ENCODE measurements at places on chromosomes 16 and 17.

DNA sequence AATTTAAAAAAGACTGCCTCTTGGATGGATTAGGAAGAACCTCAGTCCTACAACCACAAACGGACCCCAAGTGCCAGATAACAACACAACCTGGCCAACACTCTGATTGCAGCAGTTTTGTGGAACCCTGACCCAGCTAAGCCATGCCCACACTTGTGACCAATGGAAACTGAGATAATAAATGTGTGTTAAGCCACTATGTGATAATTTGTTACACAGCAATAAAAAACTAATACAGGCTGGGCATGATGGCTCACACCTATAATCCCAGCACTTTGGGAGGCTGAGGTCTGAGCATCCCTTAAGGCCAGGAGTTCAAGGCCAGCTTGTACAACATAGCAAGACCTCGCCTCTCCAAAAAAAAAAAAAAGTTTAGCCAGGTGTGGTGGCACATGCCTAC is 127.5 kb downstream of the BRIP1 start:
- DNase-seq = no peak

GRCh38 chr16:67661101-67661761 is 471 bp downstream of the PARD6A start:
- no peak for DNase-seq

DNA sequence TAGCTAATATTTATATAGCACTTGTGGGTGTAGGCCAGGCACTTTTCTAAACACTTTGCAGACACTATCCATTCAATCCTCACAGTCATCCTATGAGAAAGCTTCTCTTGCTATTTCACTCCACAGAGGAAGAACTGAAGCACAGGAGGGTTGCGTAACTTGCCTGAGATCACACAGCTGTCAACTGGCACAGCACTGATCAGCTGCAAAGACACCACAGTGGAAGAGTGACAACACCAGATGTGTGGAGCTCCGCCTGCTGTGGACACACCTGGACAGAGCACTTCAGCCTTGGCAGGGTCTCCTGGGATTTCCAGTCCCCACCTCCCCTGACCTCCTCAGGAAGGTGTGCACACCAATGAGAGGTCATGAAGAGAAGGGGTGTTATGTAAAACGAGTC is 13.3 kb upstream of the CNEP1R1 start:
- no peak for DNase-seq

DNA sequence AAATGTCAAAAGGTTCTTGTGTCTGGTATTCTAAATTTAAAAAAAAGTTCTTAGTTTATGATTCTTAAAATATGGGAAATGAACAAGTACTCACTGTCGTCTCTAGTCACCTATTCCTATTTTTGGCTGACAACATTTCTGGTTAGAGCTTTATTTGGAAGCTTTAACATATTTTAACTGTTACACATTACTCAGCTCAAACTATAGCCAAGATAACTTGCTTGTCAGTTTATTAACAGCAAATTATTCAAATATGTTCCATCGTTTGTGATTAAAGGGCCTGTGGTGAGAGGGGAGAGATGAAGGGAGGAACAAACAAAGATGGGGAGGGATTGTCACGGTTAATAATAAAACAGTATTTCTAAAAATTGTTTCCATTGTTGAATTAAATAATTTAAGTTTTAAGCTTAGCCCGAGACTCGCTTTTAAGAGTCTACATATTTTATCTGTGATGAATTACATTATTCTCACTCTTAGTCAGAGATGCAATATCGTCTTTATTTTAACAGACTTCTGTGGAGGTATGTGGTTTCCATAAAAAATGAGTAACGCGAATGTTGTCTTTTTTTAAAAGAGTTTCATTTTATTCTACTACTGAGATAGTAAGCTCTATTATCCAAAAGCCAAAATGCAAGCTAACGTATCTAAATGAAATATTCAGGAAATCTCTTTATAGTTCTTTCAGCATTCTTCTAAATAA is 321.9 kb upstream of the PMFBP1 start:
- DNase-seq = no peak

GRCh38 chr17:72511242-72511641 is 390.4 kb downstream of the SOX9 start:
- DNase-seq = no peak

- DNase-seq = no peak
These were observed 16.1 kb upstream of the UBTF start for GRCh38 chr17:44235583-44235936.

DNA sequence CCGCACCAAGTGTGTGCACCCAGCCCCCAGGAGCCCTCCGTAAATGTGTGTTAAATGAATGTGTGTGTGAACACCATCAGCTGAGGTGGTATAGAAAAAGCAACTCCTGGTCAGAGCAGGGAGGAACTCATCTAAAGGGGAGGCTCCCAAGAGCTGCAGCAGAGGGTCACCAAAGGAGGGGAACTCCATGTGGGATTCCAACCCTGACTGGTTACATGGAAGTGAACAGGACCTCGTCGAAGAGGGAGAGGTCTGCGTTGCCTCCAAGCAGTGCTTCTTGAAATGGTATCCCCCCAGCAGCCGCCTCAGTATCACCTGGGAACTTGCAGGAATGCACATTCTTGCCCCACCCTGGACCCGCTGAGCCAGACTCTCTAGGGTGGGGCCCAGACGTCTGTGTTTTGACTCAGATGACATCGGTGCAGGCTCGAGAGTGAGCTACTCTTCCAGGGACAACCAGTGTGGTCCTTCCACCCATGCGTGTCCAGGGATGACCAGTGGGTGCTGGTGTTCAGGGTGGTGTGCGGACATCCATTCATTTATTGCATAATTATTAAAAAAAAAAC is 30.8 kb downstream of the ADCY9 start:
- DNase-seq = no peak

DNA sequence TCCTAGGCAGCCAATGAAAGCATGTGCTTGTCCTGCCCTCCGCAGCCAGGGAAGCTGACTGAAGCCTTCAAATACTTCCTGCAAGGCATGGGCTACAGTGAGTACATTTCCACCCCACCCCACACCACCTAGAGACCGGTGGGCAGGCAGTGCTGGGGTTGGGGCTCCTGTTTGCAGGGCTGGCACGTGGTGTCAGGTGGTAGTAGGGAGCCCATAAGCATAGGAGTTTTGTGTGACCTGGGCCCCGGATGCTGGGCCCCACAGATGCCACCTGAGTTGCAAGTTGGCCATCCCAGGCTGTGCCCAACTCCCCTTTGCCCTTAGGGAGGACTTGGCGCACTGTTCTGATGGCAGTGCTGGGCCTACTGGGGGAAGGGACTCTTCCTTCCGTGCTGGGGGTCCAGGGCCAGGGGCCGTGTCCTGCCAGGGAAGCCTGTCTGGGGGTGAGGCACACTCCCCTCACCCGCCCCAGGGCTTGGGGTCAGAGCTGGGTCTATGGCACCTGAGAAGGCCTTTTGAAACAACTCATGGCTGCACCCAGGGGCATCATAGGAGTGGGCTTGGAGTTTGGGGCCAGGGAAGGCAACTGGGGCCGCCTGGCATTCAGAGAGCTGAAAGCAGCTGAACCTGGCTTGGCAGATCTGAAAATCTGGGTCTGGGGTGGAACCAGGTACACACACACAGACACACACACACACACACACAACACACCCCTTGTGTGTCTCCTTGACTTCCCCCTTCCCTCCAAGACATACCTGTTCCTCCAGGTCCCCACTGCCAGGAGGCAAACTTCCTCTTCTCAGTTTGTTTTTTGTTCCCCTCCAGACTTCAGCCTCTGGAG is 5.8 kb upstream of the SETD6 start:
- no peak for DNase-seq

DNA sequence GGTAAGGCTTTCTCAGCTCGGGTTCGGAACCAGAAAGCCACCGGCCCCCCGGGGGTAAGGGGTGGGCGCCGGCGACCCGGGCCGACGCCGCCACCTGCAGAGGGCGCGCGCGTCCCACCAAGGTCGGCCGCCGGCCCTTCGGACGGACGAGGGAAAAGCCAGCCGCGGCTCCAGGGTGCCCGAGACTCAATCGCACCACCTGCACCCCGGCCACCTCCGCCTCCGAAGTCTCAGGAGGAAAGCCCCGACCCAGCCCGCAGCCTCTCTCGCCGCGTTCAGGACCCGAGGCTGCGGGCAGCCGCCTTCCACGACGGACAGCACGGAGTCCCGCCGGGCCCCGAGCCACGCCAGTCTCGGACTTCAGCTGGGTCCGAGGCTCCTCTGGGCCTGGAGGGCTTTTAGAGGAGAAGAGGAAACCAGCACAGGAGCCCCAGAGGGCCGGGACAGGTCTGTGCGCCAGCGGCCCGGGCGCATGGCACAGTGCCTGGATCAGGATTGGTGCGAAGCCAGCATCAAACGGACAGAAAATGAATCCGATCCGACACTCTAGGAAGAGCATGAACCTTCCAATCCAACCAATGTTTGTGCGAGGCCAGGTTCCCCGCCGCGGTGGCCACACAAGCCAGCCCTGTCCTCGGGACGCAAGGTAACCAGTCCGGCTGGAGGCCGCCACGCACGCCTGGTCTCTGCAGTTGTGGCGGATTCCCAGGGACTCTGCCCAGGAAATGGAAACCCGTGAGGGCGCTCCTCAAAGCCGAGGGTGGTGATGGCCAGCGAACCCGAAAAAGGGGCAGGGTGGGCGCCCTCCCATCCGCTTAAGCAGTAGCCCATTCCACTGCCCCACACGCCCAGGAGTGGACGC is 6.7 kb downstream of the CBX8 start:
- no peak for DNase-seq

DNA sequence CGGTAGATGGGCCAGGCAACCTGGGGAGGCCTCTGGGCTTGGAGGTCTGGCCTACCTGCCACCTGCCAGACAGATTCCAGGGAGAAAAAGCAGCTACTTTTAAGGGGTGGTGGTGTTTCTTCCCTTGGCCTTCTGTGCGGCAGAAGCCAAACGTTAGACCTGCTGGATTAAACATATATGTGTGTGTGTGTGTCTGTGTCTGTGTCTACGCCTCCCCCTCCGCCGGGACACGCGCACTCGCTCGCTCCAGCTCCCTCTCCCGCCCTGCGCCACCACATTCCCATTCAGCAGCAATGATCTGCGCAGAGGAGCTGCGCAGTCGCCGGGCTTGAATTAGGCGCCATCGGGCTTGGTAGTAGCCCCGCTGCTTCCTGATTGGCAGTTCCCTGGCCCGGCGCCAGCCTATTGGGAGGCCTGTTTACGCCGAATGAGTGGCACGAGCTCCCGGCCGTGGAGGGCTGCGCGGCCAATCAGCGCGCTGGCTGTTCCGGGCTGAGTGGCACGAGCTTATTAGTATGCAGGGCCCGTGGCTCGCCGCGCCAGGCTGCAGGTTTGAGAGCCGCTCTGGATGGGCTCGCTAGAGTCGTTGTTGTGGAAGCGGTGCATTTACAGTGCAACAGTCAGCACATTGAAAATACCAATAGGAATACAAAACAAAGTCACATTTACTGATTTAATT is at the start of gene BAHCC1:
Gene BAHCC1, plus strand, starts transcription at position 537 of the 679 bp plus-strand sequence. CDS start 4,283 bp downstream, outside the sequence.
- DNase-seq = peak; percentile 95

DNA sequence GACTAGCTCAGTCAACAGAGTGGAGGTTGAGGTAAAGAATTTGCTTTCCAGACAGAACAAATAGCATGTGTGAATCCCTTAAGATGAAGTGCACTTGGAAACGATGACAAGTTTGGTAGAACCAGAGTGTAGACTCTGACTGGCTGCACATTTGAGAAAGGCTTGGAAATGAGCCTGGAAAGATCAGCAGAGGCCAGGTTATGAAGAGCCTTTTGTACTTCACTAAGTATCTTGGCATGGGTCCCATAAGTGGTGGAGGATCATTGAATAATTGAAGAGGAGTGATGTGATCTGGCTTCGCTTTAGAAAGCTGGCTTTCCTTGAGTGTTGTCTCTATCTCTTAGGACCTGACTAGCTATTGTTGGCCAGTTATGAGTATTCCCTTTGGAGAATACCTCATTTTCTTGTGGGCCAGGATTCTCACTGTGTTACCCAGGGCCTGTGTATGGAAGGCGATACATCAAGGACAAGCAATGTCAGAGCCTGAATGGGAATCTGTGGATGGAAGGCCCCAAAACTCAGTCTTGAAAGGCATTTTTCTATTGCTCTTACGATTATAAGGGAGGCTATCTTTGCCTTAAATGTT is 329.8 kb downstream of the UTP18 start:
- no peak for DNase-seq

DNA sequence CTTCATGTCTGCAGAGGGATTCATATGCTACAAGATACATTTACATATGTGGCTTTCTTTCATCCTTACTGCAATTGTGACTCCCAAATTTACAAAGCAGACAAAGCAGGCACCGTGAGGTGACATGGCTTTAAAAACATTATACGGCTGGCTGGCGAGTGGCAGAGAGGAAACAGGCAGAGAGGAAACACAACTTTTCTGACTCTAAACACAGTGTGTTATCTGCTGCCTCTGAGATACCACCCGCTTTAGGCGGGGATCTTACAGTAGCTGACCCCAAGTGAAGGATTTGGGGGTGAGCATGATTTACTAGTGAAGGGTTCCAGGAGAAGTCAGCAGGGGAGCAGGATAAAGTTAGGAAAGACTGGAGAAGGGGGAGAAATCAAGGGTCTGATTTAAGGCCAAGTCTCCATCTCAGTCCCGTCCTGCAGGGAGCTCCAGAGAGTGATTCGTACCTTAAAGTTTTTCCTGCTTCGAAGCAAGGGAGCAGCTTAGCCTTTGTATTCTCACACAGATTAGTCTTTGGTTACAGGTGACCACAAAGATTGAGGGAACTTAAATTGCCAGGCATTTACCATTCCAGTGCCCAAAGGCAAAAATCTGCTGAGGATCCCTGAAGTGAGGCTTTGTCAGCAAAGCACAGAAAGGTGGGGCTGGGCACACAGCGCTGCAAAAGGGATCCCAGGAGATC is 355.0 kb downstream of the GRIN2A start:
- DNase-seq = no peak

DNA sequence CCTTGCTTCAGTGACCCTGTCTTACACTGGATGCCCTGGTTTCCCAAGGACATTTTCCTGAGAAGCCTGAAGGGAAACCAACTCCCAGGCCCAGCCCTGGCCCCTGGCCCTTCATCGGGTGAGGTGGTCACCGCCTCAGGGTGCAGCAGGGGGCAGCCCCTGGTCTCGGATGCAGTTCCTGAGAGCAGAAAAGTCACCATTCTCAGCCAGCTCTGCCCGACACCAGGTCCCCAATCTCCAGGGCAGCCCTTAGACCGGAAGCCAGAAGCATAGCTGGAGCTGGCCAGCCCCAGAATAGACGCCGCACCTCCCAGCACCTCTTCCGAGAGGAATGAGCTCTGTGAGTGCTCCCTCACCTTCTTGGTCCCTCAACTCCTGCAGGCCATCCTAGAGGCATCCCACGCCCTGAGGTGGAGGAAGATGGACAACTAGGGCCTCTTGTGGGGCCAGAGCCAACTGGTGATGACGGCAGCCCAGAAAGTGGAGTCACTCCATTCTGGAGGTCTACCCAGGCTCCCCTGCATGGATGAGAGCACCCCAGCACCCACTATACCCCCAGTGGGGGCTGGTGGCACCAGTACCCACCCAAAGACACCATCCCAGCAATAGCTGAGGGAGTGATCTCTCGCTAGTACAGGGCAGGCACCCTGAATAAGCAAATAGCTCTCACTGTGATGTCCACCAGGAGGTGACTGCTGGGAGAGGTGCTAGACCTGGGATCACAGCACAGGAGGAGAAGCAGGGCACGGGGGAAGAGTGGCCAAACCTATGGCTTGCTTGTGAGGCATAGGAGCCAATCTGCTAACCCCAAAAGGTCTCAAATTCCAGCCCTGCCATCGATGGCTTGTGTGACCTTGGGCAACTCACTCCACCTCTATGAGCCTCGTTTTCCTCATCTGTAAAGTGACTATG is 56.2 kb downstream of the TK2 start:
- DNase-seq = no peak
